Kidney (tissue), 22 donors: ENCODE measurements at places on chromosomes 4 and X. TPM values are rescaled to one million over a fixed set of nuclear protein-coding genes. Genes with fewer than 3 reads are reported as not detected.

The STATH gene
- not detected for total RNA-seq

The EPHA5 gene
- 0.22 TPM for total RNA-seq

DNA sequence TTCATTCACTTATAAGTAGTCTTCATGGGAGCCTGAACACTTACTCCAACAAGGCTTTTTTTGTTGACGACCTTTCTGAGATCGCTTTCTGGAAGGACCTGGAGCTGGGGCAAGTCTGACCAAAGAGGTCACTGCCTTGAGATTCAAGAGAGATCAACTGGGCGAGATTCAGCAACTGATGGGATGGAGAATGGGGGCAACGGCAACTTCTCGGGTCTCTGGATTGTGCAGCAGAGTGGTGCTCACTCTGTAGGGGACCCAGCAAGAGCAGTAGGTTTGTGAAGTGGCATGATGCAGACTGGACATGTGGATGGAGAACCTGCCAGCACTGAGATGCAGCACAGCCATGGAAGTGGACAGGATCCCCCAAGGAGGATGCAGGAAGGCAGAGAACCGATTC lies 288.1 kb downstream of the EVC2 start:
- no peaks in the 10 kb centered on the region for H3K36me3 ChIP-seq
- H3K27ac ChIP-seq, result no peak overlapping the region
- no peak overlapping the region for H3K4me3 ChIP-seq
- no peak for DNase-seq

The CT45A2 gene
- total RNA-seq, result not detected

DNA sequence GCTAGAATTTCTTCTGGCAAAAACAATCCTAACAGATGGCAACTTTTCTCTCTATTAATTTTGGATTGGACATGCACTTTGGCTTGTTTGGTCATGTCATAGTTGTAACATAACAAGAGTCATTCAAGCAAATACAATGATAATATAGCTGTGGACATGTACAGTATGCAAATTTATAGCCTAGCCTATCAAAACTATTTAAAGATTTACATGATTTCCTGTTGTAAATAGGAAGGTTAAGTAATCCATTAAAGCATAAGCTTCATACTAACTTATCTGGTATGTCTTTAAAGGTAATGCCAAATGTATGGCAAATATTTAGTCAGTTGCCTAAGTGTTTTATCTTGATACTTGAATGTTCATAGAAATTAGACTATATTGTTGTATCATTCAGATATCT lies 45.3 kb downstream of the RPA4 start:
- no peaks in the 10 kb centered on the region for H3K36me3 ChIP-seq
- no peaks in the 10 kb centered on the region for H3K27me3 ChIP-seq
- H3K4me1 ChIP-seq, result no peaks in the 10 kb centered on the region

The SFRP2 gene
- total RNA-seq, result 4.1 TPM

DNA sequence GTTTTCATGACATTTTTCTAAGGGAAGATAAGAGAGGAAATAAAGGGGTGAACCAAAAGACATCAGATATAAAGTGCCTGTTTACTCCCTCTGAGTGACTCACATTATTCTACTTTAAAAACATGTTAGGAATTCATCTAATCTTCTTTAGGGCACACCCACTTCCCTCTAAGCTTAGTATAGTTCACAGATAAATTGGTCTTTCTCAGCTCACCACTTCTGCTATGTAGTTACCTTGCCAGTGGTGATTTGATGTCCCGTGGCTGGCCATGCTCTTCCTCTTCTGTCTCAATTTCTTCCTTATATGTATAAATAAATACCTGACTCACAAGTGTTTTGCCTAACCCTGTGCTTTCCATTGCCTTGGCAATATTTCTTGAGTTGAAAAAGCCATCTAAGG lies 96.8 kb downstream of the PDLIM5 start:
- H3K27ac ChIP-seq, result no peak overlapping the region
- H3K27me3 ChIP-seq, result no peaks in the 10 kb centered on the region
- peaks cover 5% of the 10 kb centered on the region for H3K36me3 ChIP-seq

DNA sequence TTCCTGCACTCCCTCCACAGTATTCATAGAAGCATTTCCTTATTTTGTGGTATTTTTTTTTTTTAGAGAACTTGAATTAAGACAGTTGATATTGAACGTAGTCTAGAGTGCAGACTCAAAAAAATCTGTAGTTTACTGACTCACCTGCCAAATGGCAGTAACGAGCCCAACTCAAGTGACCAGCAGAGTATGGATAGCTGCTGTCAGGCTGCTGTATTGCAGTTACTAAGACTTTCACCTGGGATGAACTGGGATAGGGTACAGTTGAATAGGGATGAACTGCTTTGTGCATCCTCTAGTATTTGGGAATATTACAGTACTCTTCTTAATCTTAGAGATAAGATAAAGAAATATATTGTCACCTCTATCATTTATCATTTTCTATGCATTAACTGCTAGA lies 7.0 kb upstream of the SLC7A11 start:
- H3K4me1 ChIP-seq, result no peaks in the 10 kb centered on the region
- H3K36me3 ChIP-seq, result no peaks in the 10 kb centered on the region
- no peak for DNase-seq
- no peak overlapping the region for H3K4me3 ChIP-seq
- H3K27ac ChIP-seq, result no peak overlapping the region

The VCX gene
- total RNA-seq, result not detected

- peaks cover 13% of the 10 kb centered on the region for H3K36me3 ChIP-seq
- DNase-seq, result peak; percentile 9
- H3K4me1 ChIP-seq, result no peaks in the 10 kb centered on the region
- no peaks in the 10 kb centered on the region for H3K27me3 ChIP-seq
- H3K4me3 ChIP-seq, result no peak overlapping the region
Observed at GRCh38 chr4:99878604-99879003, 15.6 kb downstream of the LAMTOR3 start.

The ELOVL6 gene
- total RNA-seq, result 10.7 TPM

DNA sequence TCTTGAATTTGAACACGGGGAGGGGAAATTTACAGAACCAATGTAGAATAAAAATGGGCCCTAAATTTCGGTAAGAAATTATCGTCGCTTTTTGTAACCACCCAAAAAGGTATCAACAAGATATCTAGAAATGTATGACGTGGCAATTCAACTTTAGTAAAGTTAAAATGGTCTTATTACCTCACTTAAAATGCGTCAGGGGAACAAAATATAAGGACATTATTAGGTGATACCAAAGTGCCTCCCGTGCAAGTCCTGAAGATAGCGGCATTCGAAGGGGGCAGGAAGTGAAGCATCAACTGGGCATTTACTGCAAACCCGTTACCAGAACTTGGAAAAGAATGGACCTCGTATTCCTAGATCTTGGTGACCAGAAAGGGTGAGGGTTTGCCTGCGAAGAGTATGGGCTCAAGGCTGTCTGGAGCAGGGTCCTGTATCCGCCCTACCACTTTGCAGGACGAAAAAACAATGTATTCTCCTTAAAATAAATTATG lies 980 bp downstream of the AP1S2 start:
- peaks cover 38% of the 10 kb centered on the region for H3K27me3 ChIP-seq
- no peaks in the 10 kb centered on the region for H3K4me1 ChIP-seq
- no peak for DNase-seq
- peak overlapping the region; percentile 60 for H3K4me3 ChIP-seq
- peak overlapping the region; percentile 60 for H3K27ac ChIP-seq
- no peaks in the 10 kb centered on the region for H3K36me3 ChIP-seq

The TLR10 gene
- total RNA-seq, result 2.0 TPM

The ENPEP gene
- total RNA-seq, result 39.9 TPM

DNA sequence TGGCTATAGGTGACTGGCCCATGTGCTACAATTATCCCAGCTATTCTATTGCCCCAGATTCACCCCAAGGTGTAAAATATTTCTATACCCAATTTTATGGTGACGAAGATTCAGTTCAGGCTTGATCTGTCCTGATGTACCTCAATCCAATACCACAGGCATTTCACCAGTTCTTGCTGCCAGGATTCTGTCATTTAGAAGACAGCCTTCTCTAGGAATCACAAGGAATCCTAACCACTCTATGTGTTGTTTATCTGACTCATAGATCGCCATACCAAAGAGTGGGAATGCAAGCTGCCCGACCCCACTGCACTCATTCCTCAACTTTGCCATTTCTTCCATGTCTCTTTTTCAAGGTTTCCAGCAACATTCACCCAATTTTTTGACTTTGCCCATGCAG lies 355.0 kb upstream of the EMCN start:
- DNase-seq, result no peak
- H3K27me3 ChIP-seq, result no peaks in the 10 kb centered on the region
- H3K36me3 ChIP-seq, result no peaks in the 10 kb centered on the region
- H3K4me1 ChIP-seq, result no peaks in the 10 kb centered on the region

- H3K4me3 ChIP-seq, result no peak overlapping the region
- no peaks in the 10 kb centered on the region for H3K27me3 ChIP-seq
- no peaks in the 10 kb centered on the region for H3K4me1 ChIP-seq
- no peak overlapping the region for H3K27ac ChIP-seq
- no peak for DNase-seq
Observed at GRCh38 chrX:91079342-91080114, 355.1 kb upstream of the PABPC5 start.

GRCh38 chr4:90130076-90130475 lies 2.9 kb downstream of the CCSER1 start:
- no peaks in the 10 kb centered on the region for H3K36me3 ChIP-seq
- no peaks in the 10 kb centered on the region for H3K4me1 ChIP-seq
- no peak for DNase-seq

GRCh38 chr4:106585915-106586349 lies 217.4 kb upstream of the GIMD1 start:
- H3K27ac ChIP-seq, result no peak overlapping the region
- H3K4me3 ChIP-seq, result no peak overlapping the region
- H3K27me3 ChIP-seq, result no peaks in the 10 kb centered on the region
- DNase-seq, result no peak
- H3K36me3 ChIP-seq, result no peaks in the 10 kb centered on the region
- H3K4me1 ChIP-seq, result no peaks in the 10 kb centered on the region

The OTUD6A gene
- total RNA-seq, result not detected

- H3K36me3 ChIP-seq, result no peaks in the 10 kb centered on the region
- no peaks in the 10 kb centered on the region for H3K27me3 ChIP-seq
- H3K4me3 ChIP-seq, result no peak overlapping the region
Observed at GRCh38 chr4:2832981-2833670, 10.5 kb upstream of the ADD1 start.

The DDIT4L gene
- 6.1 TPM for total RNA-seq

DNA sequence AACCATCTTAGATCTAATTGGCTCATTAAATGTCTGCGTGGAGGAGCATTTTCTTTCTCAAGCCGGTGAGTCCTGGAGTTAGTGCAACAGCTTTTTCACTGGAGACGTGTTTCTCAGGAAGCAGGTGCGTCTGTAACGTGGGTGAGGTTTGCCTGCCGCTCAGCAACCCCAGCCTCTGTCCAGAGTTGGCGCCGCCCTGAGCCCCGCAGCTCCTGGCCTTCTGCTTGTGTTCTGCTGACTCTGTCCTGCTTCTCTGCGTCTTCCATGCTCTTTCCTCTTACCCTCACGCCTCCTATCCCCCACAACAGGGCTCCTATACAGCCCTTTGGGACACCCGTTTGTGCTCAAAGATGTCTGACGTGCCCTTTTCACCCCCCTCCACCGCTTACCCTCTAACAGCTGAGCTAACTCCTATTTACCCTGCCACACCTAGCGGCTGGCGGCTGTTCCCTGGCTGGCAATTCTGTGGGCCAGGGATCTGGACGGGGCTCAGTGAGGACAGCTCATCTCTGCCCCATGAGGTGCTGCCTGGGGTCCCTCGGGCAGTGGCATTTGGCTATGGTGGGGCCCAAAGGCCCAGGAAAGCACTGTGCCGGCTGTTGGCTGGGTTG lies 18.8 kb downstream of the DOK7 start:
- H3K4me1 ChIP-seq, result no peaks in the 10 kb centered on the region
- H3K27ac ChIP-seq, result no peak overlapping the region
- DNase-seq, result no peak
- no peaks in the 10 kb centered on the region for H3K36me3 ChIP-seq
- H3K4me3 ChIP-seq, result no peak overlapping the region
- no peaks in the 10 kb centered on the region for H3K27me3 ChIP-seq

DNA sequence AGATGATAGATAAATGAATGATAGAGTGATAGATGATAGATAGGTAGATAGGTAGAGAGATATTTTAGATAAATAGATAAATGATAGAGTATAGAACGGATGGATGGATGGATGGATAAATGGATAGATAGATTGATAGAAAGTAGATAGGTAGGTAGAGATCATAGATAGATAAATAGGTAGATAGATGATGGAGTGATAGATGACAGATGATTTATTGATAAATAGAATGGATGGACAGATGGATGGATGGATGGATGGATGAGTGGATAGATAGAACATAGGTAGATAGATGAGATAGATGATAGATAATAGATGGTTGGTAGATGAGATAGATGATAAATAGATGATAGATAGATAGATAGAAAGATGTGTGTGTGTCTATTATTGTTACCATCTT lies 49.5 kb downstream of the ARSD start:
- no peaks in the 10 kb centered on the region for H3K36me3 ChIP-seq
- H3K4me1 ChIP-seq, result no peaks in the 10 kb centered on the region
- H3K27ac ChIP-seq, result no peak overlapping the region
- DNase-seq, result no peak

DNA sequence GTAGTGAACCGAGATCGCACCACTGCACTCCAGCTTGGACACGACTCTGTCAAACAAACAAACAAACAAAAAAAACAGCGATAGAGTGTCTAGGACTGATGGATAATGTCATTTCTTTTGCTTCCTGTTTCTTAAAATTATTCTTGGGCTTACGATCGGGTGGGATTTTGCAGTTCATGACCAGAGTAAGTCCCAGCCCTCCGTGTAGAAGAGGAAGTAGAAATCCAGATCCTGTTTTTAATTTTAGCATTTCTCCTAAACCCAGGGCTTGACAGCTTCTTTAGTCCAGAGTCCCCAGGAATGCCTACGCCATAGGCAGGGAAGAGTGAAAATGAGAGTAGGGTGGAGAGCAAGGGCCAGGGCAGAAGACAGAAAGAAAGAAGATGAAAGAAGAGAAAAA lies 94.3 kb downstream of the HPRT1 start:
- no peaks in the 10 kb centered on the region for H3K36me3 ChIP-seq
- DNase-seq, result no peak
- no peaks in the 10 kb centered on the region for H3K27me3 ChIP-seq
- no peak overlapping the region for H3K27ac ChIP-seq
- H3K4me3 ChIP-seq, result no peak overlapping the region
- no peaks in the 10 kb centered on the region for H3K4me1 ChIP-seq

GRCh38 chrX:65575022-65575421 lies 40.4 kb upstream of the LAS1L start:
- H3K27ac ChIP-seq, result no peak overlapping the region
- H3K27me3 ChIP-seq, result no peaks in the 10 kb centered on the region
- no peaks in the 10 kb centered on the region for H3K36me3 ChIP-seq
- no peak for DNase-seq
- H3K4me1 ChIP-seq, result no peaks in the 10 kb centered on the region
- H3K4me3 ChIP-seq, result no peak overlapping the region

DNA sequence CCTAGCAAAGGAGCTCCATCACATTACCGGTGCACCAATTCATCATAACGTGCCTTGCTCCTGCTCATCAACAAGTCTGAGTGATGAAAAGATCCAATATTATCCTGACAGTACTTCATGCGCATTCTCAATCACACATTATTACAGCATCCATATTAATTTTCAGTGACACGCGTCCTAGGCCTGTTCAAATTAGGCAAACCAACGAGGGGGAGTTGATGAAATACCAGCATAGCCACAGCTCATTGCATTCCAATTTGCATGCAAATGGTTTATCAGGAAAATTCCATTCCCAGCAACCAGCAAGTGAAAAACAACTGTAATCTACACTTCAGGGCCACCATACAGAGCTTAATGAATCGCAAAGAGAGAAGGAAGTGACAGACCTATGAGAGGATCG lies 236.9 kb downstream of the DCLK2 start:
- H3K36me3 ChIP-seq, result no peaks in the 10 kb centered on the region
- DNase-seq, result peak; percentile 56
- no peaks in the 10 kb centered on the region for H3K27me3 ChIP-seq
- H3K4me1 ChIP-seq, result peaks cover 2% of the 10 kb centered on the region
- no peak overlapping the region for H3K27ac ChIP-seq
